Cardiac septum (tissue), 1 donor: ENCODE measurements at places on chromosomes 3 and 15.

DNA sequence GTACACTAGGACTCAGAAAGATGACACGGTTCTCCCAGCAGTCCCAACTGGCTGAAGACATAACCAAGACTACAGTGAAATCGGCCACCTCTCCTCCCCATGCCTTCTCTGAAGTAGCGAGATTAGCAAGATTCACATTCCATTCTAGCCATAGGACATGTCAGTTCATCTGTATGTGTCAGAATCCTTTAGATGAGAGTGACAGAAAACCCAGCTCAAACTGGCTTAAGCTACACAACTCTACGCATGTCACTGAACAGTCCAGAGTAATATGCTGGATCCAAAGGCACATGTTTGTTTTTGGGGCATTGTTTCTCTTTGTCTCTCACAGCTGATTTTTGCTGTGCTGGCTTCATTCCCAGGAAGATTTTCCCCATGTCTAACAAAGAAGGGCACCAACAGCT, 75.8 kb downstream of the RARB start:
- no peak for DNase-seq

DNA sequence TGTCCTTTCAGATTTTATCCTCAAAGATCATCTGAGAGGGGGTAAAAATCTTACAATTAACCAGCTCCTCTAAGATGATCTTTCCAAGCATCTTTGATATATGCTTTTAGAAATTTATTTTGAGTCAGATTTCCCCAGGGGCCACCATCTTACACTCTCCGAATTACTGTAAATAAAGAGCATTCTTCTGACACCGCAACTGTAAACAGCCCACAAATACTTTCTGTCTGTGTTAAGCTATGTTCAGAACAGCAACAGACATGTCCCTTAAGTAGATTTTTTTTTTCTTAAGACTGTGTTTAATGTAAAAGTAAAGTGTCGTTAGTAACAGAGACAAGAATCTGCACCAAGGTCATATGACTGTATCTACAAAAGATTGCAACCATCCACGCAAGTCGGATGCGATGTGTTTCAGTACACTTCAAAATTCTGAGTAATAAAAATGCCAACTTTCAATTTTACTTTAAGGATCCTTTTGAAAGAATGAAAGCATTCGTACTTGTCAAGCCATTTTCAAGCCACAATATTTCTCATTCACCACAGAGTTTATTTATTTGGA, 159.0 kb upstream of the KCNH8 start:
- DNase-seq = no peak

DNA sequence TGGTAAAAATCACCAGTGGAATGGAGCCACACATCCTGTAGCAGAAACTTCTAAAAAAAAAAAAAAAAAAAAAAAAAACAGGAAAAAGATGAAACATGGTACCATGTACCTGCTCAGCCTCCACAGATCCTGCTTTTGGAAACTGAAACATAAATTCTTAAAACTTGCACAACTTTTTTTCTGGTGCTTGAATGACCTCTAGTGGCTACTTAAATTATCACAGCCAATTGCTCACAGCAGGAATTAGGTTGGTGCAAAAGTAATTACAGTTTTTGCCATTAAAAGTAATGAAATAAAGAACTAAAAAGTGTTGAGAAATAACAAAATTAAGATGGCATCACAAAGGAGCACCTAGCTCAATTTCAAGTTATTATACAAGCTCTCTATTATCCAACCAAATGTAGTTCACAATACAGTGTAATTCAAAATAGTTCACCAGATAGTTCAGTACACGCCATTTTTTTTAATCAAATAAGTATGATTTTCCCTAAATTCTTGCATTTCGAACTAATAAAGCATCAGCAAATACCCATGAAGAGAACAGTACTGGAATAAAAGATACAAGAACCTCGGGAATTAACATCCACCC, 80.6 kb downstream of the ULK4 start:
- DNase-seq = no peak

- no peak for DNase-seq
These were observed 49.5 kb upstream of the SEC13 start for GRCh38 chr3:10370429-10370828.
